T-helper 2 cell treated with Interferon-gamma antibody and Interleukin-4, amounts not matched to agents 5 μg/mL and 100 μg/mL, for 36 hours (primary cell): ENCODE measurements at places on chromosomes 5 and 9.

DNA sequence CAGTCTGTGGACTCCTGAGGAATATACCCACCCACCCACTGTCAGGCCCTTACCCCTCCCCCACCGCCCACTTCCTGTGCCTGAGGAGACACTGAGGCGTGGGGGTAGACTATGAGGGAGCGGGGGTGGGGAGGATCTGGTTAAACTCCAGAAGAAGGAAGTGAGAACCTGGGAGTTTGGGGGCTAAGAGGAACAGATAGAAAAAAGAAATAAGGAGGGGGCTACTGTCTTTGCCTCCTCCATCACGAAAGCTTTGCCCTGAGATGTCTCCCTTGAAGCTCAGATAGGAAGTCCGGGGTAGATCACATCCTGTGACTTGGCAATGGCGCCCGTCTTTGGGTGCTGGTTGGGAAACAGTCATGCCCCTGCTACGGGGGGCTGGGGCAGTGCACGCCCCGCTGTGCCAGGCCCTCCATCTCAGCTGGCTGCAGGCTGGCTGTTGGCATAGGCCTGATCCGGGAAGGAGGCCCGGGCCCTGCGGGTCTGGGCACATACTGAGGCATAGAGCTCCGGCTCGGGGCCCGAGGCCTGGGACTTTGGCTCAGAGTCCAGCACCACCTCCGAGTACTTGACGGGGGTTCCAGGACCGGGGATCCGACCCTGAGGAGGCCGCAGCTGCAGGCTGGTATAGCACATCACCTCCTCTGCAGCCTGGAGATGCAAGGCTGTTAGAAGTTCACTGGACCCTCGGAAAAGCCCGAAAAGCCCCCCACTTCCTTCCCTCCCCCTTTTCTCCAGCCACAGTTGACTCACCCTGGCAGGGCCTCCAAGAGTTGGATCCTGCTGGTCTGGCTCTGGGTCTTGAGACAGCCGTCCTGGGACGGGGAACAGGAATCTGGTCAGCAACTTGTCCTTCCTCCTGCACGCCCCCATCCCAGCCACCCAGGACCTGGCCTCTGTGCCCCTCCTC, 1.0 kb downstream of the SIT1 start:
- peaks cover 43% of the 10 kb centered on the region for H3K4me1 ChIP-seq
- H3K27ac ChIP-seq, result peak overlapping the region; percentile 98
- H3K4me3 ChIP-seq, result peak overlapping the region; percentile 100
- peaks cover 26% of the 10 kb centered on the region for H3K36me3 ChIP-seq

- H3K4me1 ChIP-seq, result peaks cover 5% of the 10 kb centered on the region
- H3K27ac ChIP-seq, result no peak overlapping the region
- no peaks in the 10 kb centered on the region for H3K36me3 ChIP-seq
- DNase-seq, result no peak
- H3K4me3 ChIP-seq, result no peak overlapping the region
- H3K27me3 ChIP-seq, result peaks cover 10% of the 10 kb centered on the region
These were observed 292.5 kb downstream of the PARP8 start for GRCh38 chr5:50958852-50959457.

- peak overlapping the region; percentile 80 for H3K4me3 ChIP-seq
- peaks cover 2% of the 10 kb centered on the region for H3K36me3 ChIP-seq
- DNase-seq, result no peak
- H3K27ac ChIP-seq, result no peak overlapping the region
- peaks cover 13% of the 10 kb centered on the region for H3K4me1 ChIP-seq
- H3K27me3 ChIP-seq, result peaks cover 78% of the 10 kb centered on the region
These were observed 8.9 kb downstream of the OTP start for GRCh38 chr5:77629509-77630113.

DNA sequence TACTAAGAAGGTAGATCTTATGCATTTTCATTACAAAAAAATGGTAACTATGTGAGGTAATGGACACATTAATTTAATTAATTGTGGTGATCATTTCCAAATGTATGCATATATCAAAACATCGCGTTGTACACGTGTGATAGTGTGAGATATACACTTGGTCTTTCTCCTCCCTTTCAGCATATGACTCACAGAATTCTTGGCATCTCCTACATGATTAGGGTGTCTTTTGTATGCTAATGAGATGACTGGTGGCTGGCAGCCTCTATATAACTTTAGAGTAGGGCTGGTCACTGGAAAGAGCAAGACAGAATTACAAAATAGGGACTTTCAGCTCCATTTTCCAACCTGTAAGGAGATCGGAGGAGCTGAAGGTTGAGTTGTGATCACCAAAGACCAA, 1167.6 kb downstream of the CDH12 start:
- H3K4me1 ChIP-seq, result no peaks in the 10 kb centered on the region
- no peak overlapping the region for H3K4me3 ChIP-seq
- H3K27ac ChIP-seq, result no peak overlapping the region

- no peaks in the 10 kb centered on the region for H3K36me3 ChIP-seq
- peaks cover 5% of the 10 kb centered on the region for H3K4me1 ChIP-seq
- H3K27ac ChIP-seq, result peak within 1 kb of the TSS; percentile 31
- peak within 1 kb of the TSS; percentile 80 for H3K4me3 ChIP-seq
- DNase-seq, result peak; percentile 48
These were observed at the start of gene ELOVL7 for GRCh38 chr5:60843936-60844905. Gene ELOVL7, minus strand, starts transcription at chr5:60844269. Its CDS starts 56,872 bp downstream, at chr5:60787397.

DNA sequence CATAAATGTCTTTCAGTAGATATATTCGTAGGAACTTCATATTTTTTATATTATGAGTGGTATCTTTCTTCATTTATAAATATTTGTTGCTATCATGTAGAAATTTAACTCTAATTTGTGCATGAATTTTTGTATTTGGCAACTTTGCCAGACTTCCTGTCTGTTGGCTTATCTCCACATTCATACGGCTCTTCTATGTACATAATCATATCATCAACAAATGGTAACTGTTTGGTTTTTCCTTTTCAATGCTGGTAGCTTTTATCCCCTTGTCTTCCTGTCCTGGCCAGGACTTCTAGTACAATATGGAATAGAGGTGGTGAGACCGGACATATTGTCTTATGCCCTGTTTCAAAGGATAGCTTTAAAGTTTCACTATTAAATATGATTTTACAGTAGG, 132.3 kb upstream of the COL5A1 start:
- no peak overlapping the region for H3K27ac ChIP-seq
- peaks cover 14% of the 10 kb centered on the region for H3K27me3 ChIP-seq
- H3K36me3 ChIP-seq, result no peaks in the 10 kb centered on the region
- DNase-seq, result no peak
- no peaks in the 10 kb centered on the region for H3K4me1 ChIP-seq
- H3K4me3 ChIP-seq, result no peak overlapping the region

- DNase-seq, result no peak
- H3K27me3 ChIP-seq, result no peaks in the 10 kb centered on the region
- peaks cover 7% of the 10 kb centered on the region for H3K4me1 ChIP-seq
- no peak overlapping the region for H3K27ac ChIP-seq
These were observed 87.1 kb downstream of the SETX start for GRCh38 chr9:132267660-132268059.

- peaks cover 10% of the 10 kb centered on the region for H3K36me3 ChIP-seq
- peaks cover 44% of the 10 kb centered on the region for H3K4me1 ChIP-seq
- H3K27me3 ChIP-seq, result no peaks in the 10 kb centered on the region
- H3K27ac ChIP-seq, result peak overlapping the region; percentile 87
These were observed 44.8 kb downstream of the PARP8 start for GRCh38 chr5:50711280-50711679.

DNA sequence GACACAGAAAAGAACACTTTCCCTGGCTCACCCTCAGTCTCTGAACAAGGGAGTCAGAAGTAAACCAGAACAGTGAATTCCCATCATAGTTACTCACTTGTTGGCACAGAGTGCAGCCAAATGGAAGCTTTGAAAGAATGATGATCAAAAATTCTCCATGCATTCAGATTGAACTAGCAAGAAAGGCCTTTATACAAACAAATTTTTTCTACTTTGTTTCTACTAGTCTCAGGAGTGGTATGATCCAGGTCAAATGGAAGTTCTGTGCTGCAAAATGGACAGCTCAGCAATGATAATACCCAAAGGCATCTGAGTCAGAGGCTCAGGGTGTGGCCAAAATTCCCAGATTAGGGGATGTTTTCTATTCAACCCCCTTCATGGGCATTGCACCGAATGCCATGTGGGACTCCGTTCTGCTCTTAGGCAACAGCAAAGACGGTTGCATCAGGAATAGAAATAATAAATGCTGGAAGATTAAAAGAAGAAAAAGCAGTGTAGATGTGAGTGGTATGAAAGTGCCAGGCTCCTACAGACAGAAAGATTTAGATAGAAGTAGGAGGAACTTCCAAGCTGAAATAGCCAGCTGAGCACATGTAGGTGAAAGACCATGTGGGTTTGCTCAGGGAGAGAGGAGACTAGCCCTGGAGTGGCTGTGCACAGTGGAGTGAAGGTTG, 24.0 kb upstream of the ASPN start:
- no peak for DNase-seq
- peaks cover 3% of the 10 kb centered on the region for H3K4me1 ChIP-seq
- H3K27ac ChIP-seq, result no peak overlapping the region
- no peaks in the 10 kb centered on the region for H3K27me3 ChIP-seq
- no peak overlapping the region for H3K4me3 ChIP-seq

- peaks cover 45% of the 10 kb centered on the region for H3K27me3 ChIP-seq
- H3K4me1 ChIP-seq, result peaks cover 8% of the 10 kb centered on the region
- DNase-seq, result no peak
- H3K27ac ChIP-seq, result no peak overlapping the region
- no peaks in the 10 kb centered on the region for H3K36me3 ChIP-seq
These were observed 31.3 kb downstream of the NDUFA8 start for GRCh38 chr9:122128007-122128968.

GRCh38 chr9:16753256-16753655, 117.2 kb downstream of the BNC2 start:
- H3K4me3 ChIP-seq, result no peak overlapping the region
- H3K36me3 ChIP-seq, result no peaks in the 10 kb centered on the region
- H3K27me3 ChIP-seq, result no peaks in the 10 kb centered on the region
- H3K27ac ChIP-seq, result no peak overlapping the region
- H3K4me1 ChIP-seq, result no peaks in the 10 kb centered on the region
- DNase-seq, result no peak

- H3K4me3 ChIP-seq, result peak overlapping the region; percentile 83
- no peak overlapping the region for H3K27ac ChIP-seq
- H3K4me1 ChIP-seq, result peaks cover 26% of the 10 kb centered on the region
- peaks cover 29% of the 10 kb centered on the region for H3K27me3 ChIP-seq
- DNase-seq, result peak; percentile 41
These were observed 278.1 kb downstream of the AOPEP start for GRCh38 chr9:95004411-95005277.

- H3K27ac ChIP-seq, result no peak overlapping the region
- no peaks in the 10 kb centered on the region for H3K36me3 ChIP-seq
- no peak overlapping the region for H3K4me3 ChIP-seq
- DNase-seq, result no peak
- peaks cover 18% of the 10 kb centered on the region for H3K27me3 ChIP-seq
- no peaks in the 10 kb centered on the region for H3K4me1 ChIP-seq
These were observed 5.4 kb downstream of the SLC46A2 start for GRCh38 chr9:112885324-112885723.

DNA sequence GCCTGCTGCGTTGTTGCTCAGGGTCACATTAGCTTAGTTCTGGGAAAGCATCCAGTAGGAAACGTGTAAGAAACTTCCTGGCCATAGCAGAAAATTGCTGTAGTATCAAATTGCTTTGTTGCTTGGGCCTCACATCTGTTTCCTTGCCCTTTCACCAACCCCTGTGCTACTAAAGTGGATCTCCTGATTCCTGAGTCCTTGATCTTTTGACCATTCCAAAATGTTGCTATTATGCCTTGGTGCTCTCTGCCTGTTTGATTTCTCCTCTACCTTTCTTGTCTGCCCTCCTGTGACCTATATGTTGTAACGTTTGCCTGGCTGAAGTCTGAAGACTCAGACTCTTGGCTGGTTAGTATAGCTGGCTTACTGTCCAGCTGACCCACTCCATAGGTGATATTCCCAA, 350.5 kb downstream of the ADGRV1 start:
- H3K36me3 ChIP-seq, result no peaks in the 10 kb centered on the region
- H3K27ac ChIP-seq, result no peak overlapping the region
- DNase-seq, result no peak
- peaks cover 16% of the 10 kb centered on the region for H3K27me3 ChIP-seq

DNA sequence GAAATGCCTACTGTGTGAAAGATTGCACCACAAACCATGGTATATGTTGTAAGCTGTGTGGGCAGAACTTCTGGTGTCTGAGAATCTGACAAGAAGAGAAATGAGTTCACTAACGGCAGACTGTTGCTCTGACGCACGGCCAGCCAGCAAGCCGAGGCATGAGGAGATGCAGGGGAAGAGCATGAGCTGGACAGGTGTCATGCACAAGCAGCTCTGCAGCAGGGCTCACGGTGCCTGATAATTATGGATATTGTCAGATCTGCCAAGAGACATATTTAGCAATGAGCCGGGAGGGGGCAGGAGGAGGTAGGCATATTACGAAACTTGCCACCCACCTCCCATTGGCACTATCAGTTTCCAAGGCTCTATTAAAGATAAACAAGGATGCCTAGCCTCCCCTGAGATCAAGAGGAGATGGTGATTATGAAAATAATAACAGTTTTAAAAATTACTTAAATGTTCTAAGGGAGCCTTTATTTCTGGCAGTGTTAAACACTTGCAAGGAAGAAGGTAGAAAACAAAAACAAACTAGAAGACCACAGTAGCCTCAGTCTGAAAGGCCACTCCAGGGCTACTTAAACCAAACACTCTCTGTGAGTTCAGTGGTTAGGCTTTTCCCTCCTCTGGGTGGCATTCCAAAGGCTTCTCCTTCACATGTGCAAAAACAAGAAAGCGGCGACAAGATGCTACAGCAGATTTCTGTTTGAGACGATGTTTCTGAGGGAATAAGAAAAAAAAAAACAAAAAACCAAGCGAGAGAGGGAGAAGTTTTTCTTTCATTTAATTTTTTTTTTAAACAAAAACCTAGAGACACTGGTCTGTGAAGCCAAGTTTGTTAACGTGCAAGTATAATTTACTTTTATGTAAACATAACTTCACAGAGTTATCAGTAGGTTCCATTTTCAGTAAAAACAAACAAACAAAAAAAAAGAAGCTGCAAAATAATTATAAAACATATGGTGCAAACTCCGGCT, 339.5 kb downstream of the BNC2 start:
- no peak overlapping the region for H3K4me3 ChIP-seq
- DNase-seq, result no peak
- no peak overlapping the region for H3K27ac ChIP-seq
- no peaks in the 10 kb centered on the region for H3K27me3 ChIP-seq

DNA sequence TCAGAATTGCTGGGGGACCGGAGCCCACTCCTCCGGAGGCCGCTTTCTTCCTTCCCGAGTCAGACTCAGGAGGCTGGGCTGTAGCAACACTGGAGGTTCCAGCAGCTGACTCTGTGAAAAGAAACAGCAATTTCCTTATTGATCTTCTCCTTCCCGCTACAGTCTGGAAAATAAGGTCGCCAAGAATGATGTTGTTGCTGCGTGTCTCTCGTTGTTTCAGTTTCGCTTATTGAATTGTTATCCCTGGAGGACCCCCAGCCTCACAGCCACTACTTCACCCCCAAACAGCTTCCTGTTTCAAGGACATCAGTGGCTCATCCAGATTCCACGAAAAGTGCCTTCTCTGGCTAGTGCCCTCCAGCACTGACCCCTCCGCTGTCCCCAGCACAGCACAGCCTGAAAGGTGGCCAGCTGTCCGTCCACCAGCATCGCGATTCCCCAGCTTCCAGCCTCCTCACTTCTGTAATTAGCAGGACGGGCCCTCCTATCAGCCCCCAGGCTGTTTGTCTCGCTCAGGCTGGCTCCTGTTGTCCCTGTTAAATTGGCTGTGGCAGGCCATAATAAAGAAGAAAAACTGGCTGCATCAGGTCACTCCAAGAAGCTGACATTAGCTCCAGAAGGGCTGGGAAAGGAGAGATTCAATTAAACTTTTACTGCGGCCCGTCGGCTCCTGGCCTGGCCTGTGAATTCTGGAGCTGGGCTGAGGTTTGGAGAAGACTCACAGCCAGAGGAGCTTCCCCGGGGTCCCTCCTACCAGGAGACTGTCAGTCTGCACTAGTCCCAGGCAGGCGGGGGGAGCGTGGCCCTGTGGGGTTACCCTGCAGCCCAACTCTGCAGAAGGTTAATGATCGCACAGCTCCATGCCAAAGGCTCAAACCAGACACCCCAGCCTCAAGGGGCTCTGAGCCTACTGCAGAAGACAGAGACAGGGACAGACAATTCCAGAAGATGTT, 40.5 kb downstream of the OLFM1 start:
- H3K27me3 ChIP-seq, result no peaks in the 10 kb centered on the region
- H3K4me1 ChIP-seq, result no peaks in the 10 kb centered on the region
- H3K4me3 ChIP-seq, result no peak overlapping the region
- DNase-seq, result no peak
